Activated T-helper 9 cell treated with anti-CD3 and anti-CD28 coated beads, Interleukin-2, amount 50 U/mL, for 16 hours (primary cell): ENCODE measurements at places on chromosomes 7 and 10.

DNA sequence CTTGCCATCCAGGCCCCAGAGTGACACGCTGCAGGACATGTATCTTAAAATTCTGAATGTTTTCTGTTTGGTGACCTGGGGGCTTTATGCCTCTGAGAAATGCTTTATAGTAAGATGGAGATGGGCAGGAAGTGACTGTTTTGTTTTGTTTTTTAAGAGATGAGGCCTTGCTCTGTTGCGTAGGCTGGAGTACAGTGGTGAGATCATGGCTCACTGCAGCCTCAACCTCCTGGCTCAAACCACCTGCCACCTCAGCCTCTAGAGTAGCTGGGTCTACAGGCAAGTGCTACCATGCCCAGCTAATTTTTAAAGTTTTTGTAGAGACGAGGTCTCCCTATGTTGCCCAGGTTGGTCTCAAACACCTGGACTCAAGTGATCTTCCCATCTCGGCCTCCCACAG, 20.6 kb downstream of the ZNF777 start:
- DNase-seq, result no peak

GRCh38 chr7:72298091-72298490, 114.0 kb downstream of the CALN1 start:
- DNase-seq, result no peak

DNA sequence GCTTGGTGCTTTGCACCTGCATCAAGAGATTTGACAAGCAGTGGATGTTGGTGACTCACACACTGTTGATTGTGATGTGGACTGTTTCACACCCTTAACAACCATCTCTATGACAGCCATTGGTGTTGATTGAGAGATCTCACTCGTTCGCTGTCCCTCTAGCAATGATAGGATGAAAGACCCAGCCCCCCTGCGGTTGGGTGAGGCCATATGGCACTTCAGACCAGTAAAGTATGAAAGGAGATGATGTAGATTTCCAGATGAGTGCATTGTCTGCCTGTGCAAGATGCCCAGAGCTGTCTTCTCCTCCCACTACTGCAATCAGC, 138.7 kb upstream of the PRR15 start:
- DNase-seq, result no peak

GRCh38 chr7:119748251-119748860, 524.6 kb upstream of the KCND2 start:
- DNase-seq, result no peak

GRCh38 chr7:99249985-99250575, 22.6 kb upstream of the MYH16 start:
- no peak for DNase-seq

DNA sequence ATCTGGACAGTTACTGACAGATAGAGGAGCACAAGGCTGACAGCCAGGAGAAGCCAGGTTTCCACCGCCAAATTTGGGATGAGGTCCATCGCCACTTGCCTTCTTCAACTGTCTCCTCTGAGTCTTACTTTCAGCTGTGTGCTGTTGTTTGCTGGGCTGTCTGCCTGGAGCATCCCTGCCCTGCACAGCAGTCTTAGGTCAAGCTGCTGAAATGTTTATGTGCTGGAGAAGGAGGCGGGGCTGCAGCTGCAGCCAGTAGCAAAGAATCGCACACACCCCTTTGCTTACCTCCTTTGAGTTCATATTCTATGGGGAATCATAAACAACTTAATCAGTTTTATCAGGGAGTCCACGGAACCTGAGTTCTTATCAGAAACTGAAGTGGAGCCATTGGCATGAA, 20.1 kb upstream of the CYP3A5 start:
- DNase-seq, result no peak

DNA sequence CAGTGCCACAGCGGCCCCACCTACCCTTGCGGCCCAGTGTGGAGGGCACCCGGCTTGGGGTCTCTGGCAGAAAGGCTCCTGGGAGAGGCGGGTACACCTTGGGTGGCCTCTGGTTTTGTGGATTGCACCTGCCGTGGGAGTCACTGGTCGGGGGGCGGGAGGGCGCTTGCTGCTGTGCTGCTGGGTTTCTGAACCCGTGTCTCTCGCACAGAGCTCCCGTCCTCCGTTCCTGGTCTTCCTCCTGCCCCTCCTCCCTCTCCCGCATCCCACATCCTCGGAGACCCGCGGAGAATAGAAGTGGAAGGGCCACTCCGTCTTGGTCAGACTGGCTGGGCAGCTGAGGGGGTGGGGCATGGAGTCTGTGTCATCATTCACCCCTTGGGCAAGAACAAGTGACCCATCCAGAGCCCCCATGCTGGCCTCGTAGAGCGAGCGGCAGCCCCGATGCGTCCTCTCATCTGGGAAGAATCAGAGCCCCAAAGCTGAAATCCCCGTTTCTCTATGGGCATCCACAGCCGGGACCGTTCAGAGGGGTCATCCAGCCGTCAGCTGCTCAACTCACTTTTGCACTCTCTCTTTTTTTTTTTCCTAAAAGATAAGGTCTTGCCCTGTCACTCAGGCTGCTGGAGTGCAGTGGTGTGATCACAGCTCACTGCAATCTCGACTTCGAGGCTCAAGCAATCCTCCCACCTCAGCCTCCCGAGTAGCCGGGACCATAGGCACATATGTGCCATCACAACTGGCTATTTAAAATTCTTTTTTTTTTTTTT, 4.0 kb downstream of the MAFK start:
- DNase-seq, result no peak

DNA sequence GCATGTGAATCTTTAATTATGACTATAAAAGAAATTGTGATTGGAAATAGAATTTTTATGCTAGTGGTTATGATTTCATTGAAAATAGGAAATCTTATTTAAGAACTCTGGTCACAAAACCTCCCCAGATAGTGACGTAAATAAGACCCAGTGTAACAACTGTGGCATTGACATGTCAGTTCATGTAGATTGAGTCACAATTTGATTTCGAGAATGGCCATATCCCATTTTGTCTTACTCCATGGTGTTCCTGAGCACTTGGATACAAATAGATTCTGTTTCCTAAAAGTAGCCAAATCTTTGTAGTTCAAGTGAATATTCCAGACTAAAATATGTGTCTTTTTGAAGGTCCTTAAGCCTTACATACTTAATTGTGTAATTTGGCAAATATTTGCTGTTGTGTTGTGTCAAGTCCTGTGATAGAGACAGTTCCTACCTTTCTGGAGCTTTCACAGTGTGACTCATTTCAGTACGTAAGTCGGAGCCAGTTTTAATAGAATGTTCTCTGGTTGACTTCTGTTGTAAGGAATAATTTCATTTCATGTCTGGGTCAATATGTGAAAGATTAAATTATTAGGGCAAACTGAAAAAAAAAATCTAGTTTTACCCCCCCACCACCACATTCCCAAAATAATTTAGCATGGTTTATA, 37.1 kb upstream of the TOMM7 start:
- no peak for DNase-seq

DNA sequence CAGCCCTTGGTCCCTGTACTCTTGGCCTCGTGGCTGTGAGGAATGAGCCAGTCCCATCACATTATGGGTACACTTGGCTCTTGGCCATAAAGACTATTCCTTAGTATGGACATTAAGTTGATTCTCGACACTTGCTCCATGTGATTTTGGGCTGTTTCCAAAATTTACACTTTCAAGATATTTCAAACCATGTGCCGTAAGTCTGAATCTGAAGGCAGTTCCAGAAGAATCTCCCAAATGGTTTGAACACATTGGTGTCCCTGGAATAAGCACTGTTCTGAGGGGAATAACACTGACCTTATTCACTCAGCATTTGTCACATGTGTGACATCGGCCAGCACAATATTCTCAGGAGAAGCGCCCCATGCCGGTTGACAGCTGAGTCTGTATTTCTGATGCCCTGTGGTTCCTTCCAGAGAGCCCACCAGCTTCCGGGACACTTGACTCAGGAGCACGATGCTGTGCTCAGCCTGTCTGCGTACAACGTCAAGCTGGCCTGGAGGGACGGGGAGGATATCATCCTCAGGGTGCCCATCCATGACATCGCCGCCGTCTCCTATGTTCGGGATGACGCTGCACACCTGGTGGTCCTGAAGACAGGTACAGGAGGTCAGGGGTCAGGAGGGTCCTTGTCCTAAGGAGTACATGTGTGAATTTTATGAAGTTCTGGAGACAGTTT, 24.6 kb downstream of the NACAD start:
- DNase-seq, result no peak

DNA sequence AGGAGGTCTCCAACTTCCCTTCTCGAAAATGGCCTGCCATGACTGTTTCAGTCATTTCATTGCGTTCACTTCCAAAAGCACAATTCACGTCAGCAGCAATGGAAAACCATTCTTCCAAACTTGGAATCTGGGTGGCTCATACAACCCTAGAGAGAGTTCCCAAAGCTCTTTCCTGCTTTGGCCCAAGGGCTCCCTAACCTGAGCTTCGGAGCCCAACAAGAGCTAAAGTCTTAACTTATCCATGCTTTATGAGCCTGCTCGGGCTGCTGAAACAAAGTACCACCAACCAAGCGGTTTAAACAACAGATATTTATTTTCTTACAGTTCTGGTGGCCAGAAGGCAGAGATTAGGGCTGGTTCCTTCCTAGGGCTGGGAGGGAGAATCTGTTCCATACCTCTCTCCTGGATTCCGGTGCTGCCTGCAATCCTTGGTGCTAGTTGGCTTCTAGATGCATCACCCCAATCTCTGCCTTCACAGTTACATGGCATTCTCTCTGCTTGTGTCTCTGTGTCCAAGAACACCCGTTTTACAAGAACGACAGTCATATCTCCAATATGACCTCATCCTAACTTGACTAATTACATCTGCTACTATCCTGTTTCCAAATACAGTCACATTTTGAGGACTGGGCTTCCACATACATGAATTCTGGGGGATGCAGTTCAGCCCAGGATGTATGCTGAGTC, 33.5 kb downstream of the CAMK2B start:
- no peak for DNase-seq

DNA sequence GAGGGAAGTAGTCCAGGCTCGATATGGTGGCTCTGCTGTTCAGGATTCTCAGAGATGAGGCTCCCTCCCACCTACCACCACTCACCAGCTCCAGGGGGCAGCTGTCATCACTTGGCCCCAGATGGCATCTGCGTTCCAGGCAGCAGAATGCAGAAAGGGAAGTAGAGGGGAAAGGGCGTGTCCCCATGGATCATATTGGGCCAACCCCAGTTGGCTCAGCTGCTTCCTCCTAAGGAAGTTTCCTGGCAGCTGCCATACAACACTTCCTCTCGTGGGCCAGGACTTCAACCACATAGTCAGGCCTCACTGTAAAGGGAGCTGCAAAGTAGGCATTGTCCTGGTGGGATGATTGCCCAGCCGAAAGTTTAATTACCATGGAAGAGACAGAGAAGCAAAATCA, 1.6 kb upstream of the TEX36 start:
- no peak for DNase-seq

GRCh38 chr7:155569681-155570080, 23.3 kb upstream of the CNPY1 start:
- no peak for DNase-seq

DNA sequence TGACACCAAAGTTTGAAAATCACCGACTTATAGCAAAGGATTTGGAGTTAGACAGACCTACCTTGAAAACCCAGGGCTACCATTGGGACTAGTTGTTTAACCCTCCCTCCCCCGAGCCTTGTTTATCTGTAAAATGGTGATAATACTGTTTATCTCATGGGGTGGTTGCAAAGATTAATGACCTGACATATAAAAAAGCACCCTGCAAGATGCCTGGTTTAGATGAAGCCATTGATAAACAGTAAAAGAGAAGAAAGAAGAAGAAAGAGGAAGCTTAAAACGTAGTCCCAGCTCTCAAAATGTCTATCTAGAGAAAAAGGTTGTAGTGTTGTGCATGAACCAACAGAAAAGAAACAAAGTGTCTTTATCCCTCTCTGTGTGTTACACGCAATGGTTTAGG, 145.7 kb downstream of the FGFR2 start:
- DNase-seq, result no peak

- DNase-seq, result no peak
These were observed 108.3 kb upstream of the SH2B2 start for GRCh38 chr7:102178410-102178809.
